Immature natural killer cell (primary cell): ENCODE measurements at places on chromosomes 5 and 9. TPM values are rescaled to one million over a fixed set of nuclear protein-coding genes. Genes with fewer than 3 reads are reported as not detected.

DNA sequence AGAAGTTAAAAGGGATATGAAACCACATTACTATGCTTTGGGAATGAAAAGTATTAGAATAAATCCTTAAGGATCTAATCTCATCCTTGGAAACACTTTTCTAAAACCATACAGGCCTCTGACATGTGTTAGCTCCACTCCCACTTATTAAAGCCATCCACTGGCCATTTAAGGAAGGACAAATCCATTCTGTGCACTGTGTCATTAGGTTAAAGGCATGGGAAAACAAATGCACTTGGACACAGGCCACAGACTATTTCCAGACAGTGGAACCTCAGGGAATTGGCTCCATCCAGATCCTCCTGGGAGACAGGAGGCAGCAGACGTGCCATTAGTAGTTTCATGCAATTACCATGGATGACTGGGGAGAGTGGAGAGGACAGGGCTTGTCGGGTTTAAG, 454.9 kb downstream of the ENC1 start:
- H3K27ac ChIP-seq, result no peak overlapping the region
- H3K4me1 ChIP-seq, result no peaks in the 10 kb centered on the region
- no peak for DNase-seq
- H3K36me3 ChIP-seq, result no peaks in the 10 kb centered on the region

DNA sequence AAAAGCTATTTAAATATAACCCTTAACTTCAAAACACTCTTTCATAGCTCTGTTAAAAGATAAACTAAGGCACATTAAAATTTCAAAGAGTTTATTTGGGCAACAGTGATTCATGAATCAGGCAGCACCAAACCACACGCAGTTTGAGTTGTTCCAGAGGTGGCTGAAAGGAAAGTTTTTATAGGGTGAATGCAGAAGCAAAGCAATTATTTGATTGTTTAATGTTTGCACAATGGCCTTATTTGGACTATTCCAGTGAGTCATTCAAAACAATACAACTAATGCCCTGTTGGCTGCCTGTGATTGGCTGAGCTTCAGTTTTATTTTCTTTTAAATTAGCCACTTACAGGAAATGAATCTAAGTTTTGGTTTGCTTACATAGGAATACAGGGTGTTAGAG, 125.3 kb downstream of the CEP120 start:
- no peaks in the 10 kb centered on the region for H3K4me1 ChIP-seq
- H3K36me3 ChIP-seq, result no peaks in the 10 kb centered on the region
- no peak overlapping the region for H3K4me3 ChIP-seq
- no peaks in the 10 kb centered on the region for H3K27me3 ChIP-seq

DNA sequence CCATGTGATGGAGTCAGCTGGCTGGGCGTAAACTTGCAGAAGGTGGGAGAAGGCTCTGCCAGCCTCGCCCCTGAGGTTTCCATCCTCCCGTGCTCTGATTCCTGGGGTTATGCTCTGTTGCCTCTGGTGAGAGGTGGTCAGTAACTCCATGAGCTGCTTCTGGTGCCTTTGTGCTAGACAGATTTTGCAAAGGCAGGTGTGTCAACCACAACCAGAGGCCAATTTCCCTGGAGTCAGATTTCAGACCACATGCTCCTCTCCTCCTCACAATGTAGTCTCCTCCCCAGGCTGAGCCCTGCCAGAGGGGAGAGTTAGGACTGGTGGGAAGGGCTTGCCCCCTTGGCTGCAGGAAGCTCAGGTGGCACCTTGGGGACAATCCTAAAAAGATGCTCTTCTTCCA, 38.8 kb upstream of the TENT4A start:
- no peak for DNase-seq
- H3K4me1 ChIP-seq, result no peaks in the 10 kb centered on the region
- H3K36me3 ChIP-seq, result peaks cover 8% of the 10 kb centered on the region
- H3K27me3 ChIP-seq, result peaks cover 6% of the 10 kb centered on the region
- H3K4me3 ChIP-seq, result no peak overlapping the region

GRCh38 chr9:137083394-137084004, 3.3 kb upstream of the MAN1B1 start:
- no peak for DNase-seq
- no peaks in the 10 kb centered on the region for H3K36me3 ChIP-seq
- no peak overlapping the region for H3K4me3 ChIP-seq
- H3K27ac ChIP-seq, result no peak overlapping the region
- peaks cover 5% of the 10 kb centered on the region for H3K27me3 ChIP-seq

DNA sequence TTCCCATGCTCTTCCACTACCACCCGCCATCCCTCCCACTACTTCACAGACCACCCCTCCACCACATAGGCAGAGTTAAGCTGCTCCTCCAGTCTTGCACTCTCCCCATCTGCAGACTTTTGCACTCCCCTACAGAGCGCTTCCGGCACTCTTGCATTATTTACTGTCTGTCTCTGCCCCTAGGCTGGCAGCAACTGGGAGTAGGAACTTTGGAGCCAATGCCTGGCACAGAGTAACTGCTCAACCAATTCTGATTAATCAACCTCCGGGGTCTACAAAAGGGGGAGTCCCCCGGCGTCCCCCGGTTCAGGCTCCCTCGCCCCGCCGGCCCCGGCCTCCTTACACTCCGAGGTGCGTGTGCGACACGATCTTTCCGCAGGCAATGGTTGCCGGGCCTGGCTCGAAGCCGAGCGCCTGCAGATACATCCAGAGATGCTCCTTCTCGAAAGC, 498 bp downstream of the HAUS6 start:
- peaks cover 6% of the 10 kb centered on the region for H3K27me3 ChIP-seq
- peaks cover 43% of the 10 kb centered on the region for H3K4me1 ChIP-seq
- H3K27ac ChIP-seq, result peak overlapping the region; percentile 84
- H3K36me3 ChIP-seq, result peaks cover 4% of the 10 kb centered on the region

DNA sequence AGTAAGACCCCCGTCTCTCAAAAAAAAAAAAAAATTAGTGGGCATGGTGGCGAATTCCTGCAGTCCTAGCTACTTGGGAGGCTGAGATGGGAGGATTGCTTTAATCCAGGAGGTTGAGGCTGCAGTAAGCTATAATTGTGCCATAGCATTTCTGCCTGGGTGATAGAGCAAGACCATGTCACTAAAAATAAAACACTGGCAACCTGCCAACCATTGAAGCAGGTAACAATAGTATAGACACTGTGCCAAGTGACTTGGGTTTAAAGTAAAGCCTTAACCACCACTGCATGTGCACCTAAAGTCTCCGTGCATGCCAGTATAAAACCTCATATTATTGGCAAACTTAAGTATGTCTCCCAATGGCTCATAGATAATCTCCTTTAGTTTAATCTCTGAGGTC, 3.4 kb upstream of the APBA1 start:
- no peaks in the 10 kb centered on the region for H3K36me3 ChIP-seq
- H3K27ac ChIP-seq, result no peak overlapping the region
- H3K4me1 ChIP-seq, result peaks cover 24% of the 10 kb centered on the region
- DNase-seq, result no peak

DNA sequence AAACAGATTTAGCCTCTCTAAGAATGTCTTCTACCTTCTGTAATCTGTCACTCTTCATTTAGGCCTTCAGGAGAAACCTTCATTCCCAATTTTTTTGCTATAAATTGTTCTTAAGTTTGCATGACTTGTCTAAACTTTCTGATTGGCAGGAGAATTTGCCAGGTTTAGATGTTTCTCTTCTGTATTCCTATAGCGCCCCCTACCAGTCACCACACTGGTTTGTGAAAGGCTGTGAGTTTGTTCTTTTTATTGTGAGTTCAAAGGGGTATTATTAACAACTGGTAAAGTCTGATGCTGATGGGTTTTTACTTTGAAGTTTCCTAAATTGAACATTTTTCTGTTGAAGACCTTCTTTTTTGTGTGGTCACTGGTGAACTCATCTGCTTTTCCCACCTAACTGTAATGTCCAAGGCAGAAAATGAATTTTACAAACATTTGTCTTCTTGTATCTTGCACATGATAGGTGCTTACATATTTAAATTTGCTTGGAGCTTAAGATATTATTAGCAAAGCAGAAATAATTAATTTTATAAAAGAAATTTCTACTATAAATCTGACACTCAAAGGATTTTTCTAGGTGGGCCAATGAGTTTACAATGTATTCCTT, 18.4 kb upstream of the F2RL2 start:
- H3K36me3 ChIP-seq, result peaks cover 39% of the 10 kb centered on the region
- peak; percentile 69 for DNase-seq

GRCh38 chr9:92607773-92608172, 62.2 kb downstream of the IPPK start:
- H3K4me1 ChIP-seq, result no peaks in the 10 kb centered on the region
- peaks cover 8% of the 10 kb centered on the region for H3K36me3 ChIP-seq
- no peak overlapping the region for H3K27ac ChIP-seq

GRCh38 chr9:124869466-124869985, 7.6 kb downstream of the ARPC5L start:
- peaks cover 43% of the 10 kb centered on the region for H3K27me3 ChIP-seq
- peak overlapping the region; percentile 94 for H3K4me3 ChIP-seq
- H3K4me1 ChIP-seq, result peaks cover 61% of the 10 kb centered on the region
- peak overlapping the region; percentile 98 for H3K27ac ChIP-seq
- no peaks in the 10 kb centered on the region for H3K36me3 ChIP-seq

- H3K4me1 ChIP-seq, result no peaks in the 10 kb centered on the region
- H3K27ac ChIP-seq, result no peak overlapping the region
- no peaks in the 10 kb centered on the region for H3K36me3 ChIP-seq
Observed at GRCh38 chr5:8508231-8508630, 639.3 kb downstream of the MTRR start.

GRCh38 chr5:148653291-148653835, 964 bp downstream of the HTR4 start:
- no peak for DNase-seq
- H3K4me1 ChIP-seq, result no peaks in the 10 kb centered on the region
- no peak overlapping the region for H3K27ac ChIP-seq

DNA sequence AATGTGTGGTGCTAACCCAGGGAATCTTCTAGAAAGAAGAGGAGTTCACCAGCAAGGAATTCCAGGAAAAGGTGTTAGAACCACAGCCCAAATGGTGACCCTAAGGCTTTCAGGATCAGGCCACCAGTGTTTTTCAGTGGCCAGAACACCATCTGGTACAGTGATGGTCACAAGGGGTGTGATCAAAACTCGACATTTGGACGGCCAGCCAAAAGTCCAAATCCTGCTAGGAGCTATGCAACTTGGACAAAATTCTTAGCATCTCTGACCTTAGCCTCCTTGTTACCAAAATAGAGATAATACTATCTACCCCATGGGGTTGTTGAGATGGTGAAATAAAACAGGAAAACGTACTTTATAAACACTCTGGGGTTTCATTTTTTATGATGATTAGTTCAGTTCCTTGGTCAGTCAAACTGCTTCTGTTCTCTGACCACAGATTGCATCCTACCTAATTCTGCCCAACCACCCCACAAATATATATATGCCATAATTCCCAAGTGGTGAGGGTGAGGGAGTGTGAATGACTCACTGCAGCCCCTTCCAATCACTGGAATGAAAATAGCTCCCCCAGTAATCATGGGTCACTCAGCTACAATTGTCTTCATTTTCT, 210.3 kb downstream of the CDK5RAP2 start:
- peaks cover 3% of the 10 kb centered on the region for H3K27me3 ChIP-seq
- no peaks in the 10 kb centered on the region for H3K4me1 ChIP-seq
- H3K36me3 ChIP-seq, result peaks cover 5% of the 10 kb centered on the region
- H3K27ac ChIP-seq, result no peak overlapping the region

DNA sequence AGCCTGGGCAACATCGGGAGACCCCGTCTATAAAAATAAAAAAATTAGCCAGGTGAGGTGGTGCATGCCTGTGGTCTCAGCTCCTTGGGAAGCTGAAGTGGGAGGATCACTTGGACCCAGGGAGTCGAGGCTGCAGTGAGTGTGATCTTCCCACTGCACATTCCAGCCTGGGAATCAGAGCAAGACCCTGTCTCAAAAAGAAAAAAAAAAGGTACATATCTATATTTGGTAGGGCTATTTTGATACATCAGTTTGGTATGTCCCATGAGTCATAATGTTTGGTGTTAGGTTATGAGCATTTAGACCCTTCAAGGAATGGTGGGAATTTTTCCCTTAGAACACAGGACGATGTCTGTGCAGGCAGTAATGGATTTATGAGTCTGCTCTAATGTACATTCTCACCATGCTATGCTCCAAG, 55.3 kb upstream of the POU4F3 start:
- no peaks in the 10 kb centered on the region for H3K4me1 ChIP-seq
- no peak overlapping the region for H3K27ac ChIP-seq
- peaks cover 4% of the 10 kb centered on the region for H3K36me3 ChIP-seq

GRCh38 chr5:151218177-151218576, 5.7 kb downstream of the CCDC69 start:
- peaks cover 10% of the 10 kb centered on the region for H3K36me3 ChIP-seq
- H3K4me1 ChIP-seq, result peaks cover 93% of the 10 kb centered on the region
- H3K27ac ChIP-seq, result peak overlapping the region; percentile 98
- peaks cover 26% of the 10 kb centered on the region for H3K27me3 ChIP-seq

GRCh38 chr5:81317536-81317935, 16.1 kb downstream of the ZCCHC9 start:
- DNase-seq, result no peak
- no peak overlapping the region for H3K4me3 ChIP-seq
- H3K27ac ChIP-seq, result no peak overlapping the region
- no peaks in the 10 kb centered on the region for H3K27me3 ChIP-seq
- peaks cover 10% of the 10 kb centered on the region for H3K36me3 ChIP-seq

DNA sequence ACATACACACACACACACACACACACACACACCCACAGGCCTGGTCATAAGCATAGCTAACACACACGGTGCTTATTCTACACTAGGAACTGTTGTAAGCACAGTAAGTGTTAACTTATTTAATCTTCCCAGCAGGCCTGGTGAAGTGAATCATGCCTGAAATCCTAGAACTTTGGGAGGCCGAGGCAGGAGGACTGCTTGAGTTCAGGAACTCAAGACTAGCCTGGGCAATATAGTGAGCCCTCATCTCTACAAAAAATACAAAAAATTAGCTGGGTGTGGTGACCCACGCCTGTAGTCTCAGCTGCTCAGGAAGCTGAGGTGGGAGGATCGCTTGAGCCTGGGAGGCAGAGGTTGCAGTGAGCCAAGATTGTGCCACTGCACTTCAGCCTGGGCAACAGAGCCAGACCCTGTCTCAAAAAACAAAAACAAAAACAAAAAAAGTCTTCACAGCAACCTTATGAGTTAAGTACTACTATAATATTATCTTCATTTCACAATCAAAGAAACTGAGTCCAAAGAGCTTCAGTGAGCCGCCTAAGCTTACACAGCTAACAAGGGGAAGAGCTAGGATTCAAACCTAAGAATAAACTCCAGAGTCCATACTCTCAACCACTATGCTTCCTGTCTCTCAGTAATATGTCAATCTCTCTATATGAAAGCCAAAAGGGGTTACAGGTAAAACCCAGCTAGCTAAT, 2.3 kb downstream of the MEGF9 start:
- H3K4me1 ChIP-seq, result peaks cover 52% of the 10 kb centered on the region
- H3K4me3 ChIP-seq, result peak overlapping the region; percentile 83
- H3K27ac ChIP-seq, result peak overlapping the region; percentile 87
- peaks cover 5% of the 10 kb centered on the region for H3K27me3 ChIP-seq

ACTL7B gene
- not detected for polyA plus RNA-seq

LRRC14B gene
- polyA plus RNA-seq, result not detected

MARCHF11 gene
- not detected for polyA plus RNA-seq

HBEGF gene
- not detected for polyA plus RNA-seq

CFAP157 gene
- polyA plus RNA-seq, result 0.25 TPM

SOX30 gene
- 0.35 TPM for polyA plus RNA-seq

EIF4E1B gene
- not detected for polyA plus RNA-seq

TMEM215 gene
- polyA plus RNA-seq, result not detected

PCDHB14 gene
- not detected for polyA plus RNA-seq
